Aorta (tissue), 5 donors: ENCODE measurements at places on chromosomes 16 and 17.

GRCh38 chr17:76095943-76096342 lies 7.6 kb downstream of the EXOC7 start:
- H3K4me3 ChIP-seq: no peak overlapping the region
- peak; percentile 64 for DNase-seq
- H3K4me1 ChIP-seq: no peaks in the 10 kb centered on the region
- no peak overlapping the region for H3K27ac ChIP-seq
- no peaks in the 10 kb centered on the region for H3K27me3 ChIP-seq
- H3K36me3 ChIP-seq: peaks cover 6% of the 10 kb centered on the region

DNA sequence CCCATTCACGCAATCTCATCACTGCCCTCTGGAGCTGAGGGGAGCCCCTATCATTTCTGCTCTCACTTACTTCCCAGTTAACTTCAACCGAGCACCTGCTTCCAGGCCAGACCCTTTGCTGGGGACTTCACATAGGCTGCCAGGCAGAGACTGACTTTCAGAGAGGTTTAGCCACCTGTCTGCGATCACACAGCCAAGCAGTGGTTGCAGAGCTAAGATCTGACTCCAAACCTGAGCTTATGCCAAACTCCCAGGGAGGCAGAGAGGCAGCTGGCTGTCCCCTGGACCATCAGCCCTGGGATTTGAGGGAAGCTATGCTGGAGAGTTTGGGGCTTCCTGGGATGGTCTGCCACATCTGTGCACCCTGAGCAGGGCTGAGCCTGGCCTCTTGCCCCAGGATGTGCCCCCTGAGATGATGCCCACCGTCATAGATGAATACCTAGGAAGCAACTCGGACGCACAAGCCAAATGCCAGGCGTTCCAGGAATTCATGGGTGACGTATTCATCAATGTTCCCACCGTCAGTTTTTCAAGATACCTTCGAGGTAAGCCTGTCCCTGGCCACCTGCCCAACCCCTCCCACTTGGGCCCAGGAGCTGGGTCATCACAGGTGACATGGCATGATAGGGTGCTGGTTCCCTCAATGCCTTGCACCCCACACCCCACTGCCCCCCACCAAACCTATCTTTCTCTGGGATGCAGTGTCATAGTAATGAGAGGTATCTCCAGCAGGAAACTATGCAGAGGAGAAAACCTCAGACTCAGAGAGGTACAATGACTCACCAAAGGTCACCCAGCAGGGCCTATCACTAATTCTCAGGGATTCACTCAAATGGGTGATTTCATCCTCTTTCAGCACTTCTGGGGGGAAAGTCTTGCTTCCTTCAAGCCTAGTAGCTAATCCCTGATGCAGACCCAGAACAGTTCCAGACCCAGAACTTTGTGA lies 10.0 kb downstream of the CES3 start:
- no peak for DNase-seq
- H3K4me3 ChIP-seq: no peak overlapping the region
- H3K36me3 ChIP-seq: no peaks in the 10 kb centered on the region
- H3K27ac ChIP-seq: no peak overlapping the region

DNA sequence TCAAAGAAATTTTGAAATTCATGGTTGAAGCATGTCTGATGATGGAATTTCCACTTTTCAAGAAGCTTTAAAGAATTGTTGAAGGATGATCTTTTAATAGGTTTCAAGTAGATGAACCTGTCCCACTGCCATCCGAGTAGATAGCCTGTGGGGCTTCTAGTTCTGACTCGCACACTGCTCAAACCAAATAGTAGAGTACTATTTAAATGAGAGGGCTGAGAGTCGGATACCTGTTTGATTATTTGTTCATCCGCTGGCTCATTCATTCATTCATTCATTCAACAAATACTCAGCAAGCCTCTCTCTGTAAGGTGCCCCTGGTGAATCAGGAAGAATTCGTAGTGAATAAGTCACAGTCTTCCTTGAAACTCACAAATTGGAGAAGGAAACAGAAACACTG lies 108.2 kb upstream of the IRX5 start:
- H3K4me3 ChIP-seq: no peak overlapping the region
- H3K27me3 ChIP-seq: no peaks in the 10 kb centered on the region
- no peak overlapping the region for H3K27ac ChIP-seq
- no peaks in the 10 kb centered on the region for H3K4me1 ChIP-seq
- no peak for DNase-seq

- H3K4me1 ChIP-seq: peaks cover 4% of the 10 kb centered on the region
- no peak overlapping the region for H3K4me3 ChIP-seq
- peaks cover 2% of the 10 kb centered on the region for H3K36me3 ChIP-seq
- no peak for DNase-seq
- peak overlapping the region; percentile 75 for H3K27ac ChIP-seq
- H3K27me3 ChIP-seq: no peaks in the 10 kb centered on the region
These were observed 25.5 kb downstream of the AXIN2 start for GRCh38 chr17:65535777-65536572.

- H3K4me3 ChIP-seq: no peak overlapping the region
- H3K4me1 ChIP-seq: no peaks in the 10 kb centered on the region
- DNase-seq: no peak
- no peak overlapping the region for H3K27ac ChIP-seq
These were observed 16.5 kb downstream of the ZP2 start for GRCh38 chr16:21194771-21195301.

DNA sequence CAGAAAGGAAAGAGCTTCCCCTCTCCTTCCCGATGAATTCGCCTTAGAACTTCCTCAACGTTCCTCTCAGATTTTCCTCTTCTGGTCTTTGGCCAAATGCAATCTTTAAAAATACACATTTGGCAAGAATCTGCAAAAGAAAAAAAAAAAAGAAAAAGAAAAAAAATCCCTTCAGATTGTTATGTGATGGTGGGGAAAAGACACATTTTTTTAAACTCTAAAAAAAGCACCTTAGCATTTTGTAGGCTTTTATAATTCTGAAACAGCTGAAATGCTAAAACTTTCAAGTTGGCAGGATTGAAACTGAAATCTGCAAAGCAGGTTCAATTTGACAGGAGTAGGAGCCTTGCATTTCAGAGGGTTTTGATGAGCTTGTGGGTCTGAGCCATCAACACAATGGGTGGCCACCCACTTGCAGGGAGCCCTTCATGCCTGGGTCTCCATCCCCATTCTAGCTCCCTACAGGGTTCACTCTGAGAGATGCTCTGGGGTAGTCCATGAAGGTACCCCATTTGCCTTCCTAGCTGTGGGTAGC lies 33.1 kb downstream of the CACNG3 start:
- H3K27ac ChIP-seq: no peak overlapping the region
- no peaks in the 10 kb centered on the region for H3K36me3 ChIP-seq
- no peaks in the 10 kb centered on the region for H3K27me3 ChIP-seq
- H3K4me3 ChIP-seq: no peak overlapping the region
- H3K4me1 ChIP-seq: no peaks in the 10 kb centered on the region
- DNase-seq: no peak

GRCh38 chr17:11780621-11781020 lies 182.4 kb downstream of the DNAH9 start:
- H3K27ac ChIP-seq: no peak overlapping the region
- H3K4me3 ChIP-seq: no peak overlapping the region
- no peaks in the 10 kb centered on the region for H3K4me1 ChIP-seq
- DNase-seq: no peak
- H3K36me3 ChIP-seq: no peaks in the 10 kb centered on the region

- no peaks in the 10 kb centered on the region for H3K27me3 ChIP-seq
- no peak overlapping the region for H3K27ac ChIP-seq
- no peak overlapping the region for H3K4me3 ChIP-seq
- no peaks in the 10 kb centered on the region for H3K4me1 ChIP-seq
These were observed 8.7 kb upstream of the CAVIN1 start for GRCh38 chr17:42431758-42432161.

GRCh38 chr17:49647256-49647585 lies 30.7 kb downstream of the SPOP start:
- H3K27ac ChIP-seq: peak overlapping the region; percentile 57
- no peaks in the 10 kb centered on the region for H3K27me3 ChIP-seq
- peaks cover 5% of the 10 kb centered on the region for H3K4me1 ChIP-seq
- no peak for DNase-seq
- H3K36me3 ChIP-seq: no peaks in the 10 kb centered on the region

- H3K36me3 ChIP-seq: no peaks in the 10 kb centered on the region
- no peak overlapping the region for H3K4me3 ChIP-seq
- H3K27ac ChIP-seq: no peak overlapping the region
These were observed 5.6 kb downstream of the PNPO start for GRCh38 chr17:47946929-47947397.

DNA sequence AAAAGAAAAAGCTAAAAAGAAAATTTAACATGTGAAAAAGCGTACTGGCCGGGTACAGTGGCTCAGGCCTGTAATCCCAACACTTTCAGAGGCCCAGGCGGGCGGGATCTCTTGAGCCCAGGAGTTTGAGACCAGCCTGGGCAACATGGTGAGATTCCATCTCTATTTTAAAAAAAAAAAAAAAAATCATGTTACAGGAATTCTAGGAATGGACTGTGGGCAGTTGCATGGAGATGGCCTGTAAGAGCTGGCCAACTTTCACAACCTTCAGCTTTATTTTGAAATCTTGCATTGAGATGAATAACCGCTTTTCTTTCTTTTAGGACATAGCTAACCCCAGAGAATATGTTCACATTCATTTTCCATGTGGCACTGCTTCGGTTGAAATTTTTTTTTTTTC lies 8.2 kb upstream of the CIAO3 start:
- no peak for DNase-seq
- H3K4me3 ChIP-seq: no peak overlapping the region
- H3K4me1 ChIP-seq: no peaks in the 10 kb centered on the region
- no peaks in the 10 kb centered on the region for H3K27me3 ChIP-seq
- H3K27ac ChIP-seq: no peak overlapping the region
- no peaks in the 10 kb centered on the region for H3K36me3 ChIP-seq

DNA sequence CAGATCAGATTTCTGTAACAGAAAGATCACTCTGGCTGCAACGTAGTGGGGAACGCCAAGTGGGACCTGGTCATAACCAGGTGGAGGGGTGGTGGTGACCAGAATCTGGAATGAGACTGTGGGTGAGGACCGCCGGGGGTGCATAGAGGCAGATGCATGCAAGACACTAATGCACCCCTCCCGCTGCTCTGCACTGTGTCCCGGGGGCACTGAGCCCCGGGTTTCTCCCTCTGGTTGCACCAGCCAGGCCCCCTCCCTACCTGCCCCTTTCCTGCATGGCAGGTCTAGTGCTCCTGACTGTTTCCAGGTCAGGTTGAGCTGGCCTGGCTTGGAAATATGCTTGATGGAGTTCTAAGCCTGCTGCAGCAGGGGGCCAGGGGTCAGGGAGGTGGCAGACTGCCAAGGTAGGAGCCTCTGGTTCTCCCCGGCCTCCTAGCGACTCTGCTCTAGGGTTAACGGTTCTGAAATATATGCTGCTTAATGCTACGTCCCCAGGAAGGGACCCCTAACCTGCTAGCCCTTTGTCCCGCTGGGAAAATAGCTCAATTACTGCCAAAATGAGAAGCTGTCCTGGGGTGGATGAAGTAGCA lies 94.3 kb downstream of the SDK2 start:
- H3K4me3 ChIP-seq: no peak overlapping the region
- H3K27ac ChIP-seq: no peak overlapping the region
- no peak for DNase-seq
- H3K36me3 ChIP-seq: no peaks in the 10 kb centered on the region

DNA sequence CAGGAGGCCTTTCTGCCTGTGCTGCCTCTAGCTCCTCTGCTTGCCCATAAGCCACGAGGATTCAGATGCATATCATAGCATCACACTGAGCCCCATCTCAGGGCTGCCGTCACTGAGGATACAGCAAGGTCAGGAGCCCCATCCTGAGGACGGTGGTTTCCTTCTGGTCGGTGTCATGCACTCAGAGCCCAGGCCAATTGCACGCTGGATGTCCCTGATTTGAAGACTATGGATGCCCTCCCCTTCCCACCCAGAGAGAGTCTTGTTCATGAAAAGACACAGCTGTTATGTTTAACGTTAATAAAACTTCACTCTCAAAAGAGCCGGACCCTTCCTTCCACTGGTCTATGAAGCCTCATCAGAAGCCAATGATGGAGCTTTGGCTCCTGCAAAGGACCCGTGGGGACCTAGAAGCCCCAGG lies 19.9 kb downstream of the COTL1 start:
- no peak overlapping the region for H3K4me3 ChIP-seq
- H3K27ac ChIP-seq: no peak overlapping the region
- H3K36me3 ChIP-seq: no peaks in the 10 kb centered on the region
- no peaks in the 10 kb centered on the region for H3K27me3 ChIP-seq
- DNase-seq: no peak
- no peaks in the 10 kb centered on the region for H3K4me1 ChIP-seq

DNA sequence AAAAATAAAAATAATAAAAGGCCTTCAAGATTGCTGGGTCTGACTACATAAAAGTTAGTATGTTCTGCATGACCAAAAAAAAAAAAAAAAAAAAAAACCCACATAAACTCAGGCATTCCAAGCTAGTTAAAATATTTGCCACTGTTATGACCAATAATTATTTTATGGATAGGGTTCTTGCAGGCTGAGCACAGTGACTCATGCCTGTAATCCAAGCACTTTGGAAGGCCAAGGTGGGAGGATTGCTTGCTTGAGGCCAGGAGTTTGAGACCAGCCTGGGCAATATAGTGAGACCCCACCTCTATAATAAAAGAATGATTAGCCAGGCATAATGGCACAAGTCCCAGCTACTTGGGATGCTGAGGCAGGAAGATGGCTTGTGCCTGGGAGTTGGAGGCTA lies 8.1 kb downstream of the SCNN1B start:
- DNase-seq: peak; percentile 7
- no peaks in the 10 kb centered on the region for H3K27me3 ChIP-seq
- H3K4me1 ChIP-seq: no peaks in the 10 kb centered on the region

- H3K27ac ChIP-seq: no peak overlapping the region
- no peaks in the 10 kb centered on the region for H3K27me3 ChIP-seq
- no peaks in the 10 kb centered on the region for H3K36me3 ChIP-seq
- H3K4me1 ChIP-seq: no peaks in the 10 kb centered on the region
- no peak for DNase-seq
These were observed 83.7 kb upstream of the CLEC18B start for GRCh38 chr16:74505011-74505410.

- no peak for DNase-seq
- no peak overlapping the region for H3K27ac ChIP-seq
- H3K4me1 ChIP-seq: no peaks in the 10 kb centered on the region
- no peak overlapping the region for H3K4me3 ChIP-seq
These were observed 185.5 kb downstream of the NTN1 start for GRCh38 chr17:9206741-9207332.

GRCh38 chr16:78199325-78200022 lies 100.0 kb downstream of the WWOX start:
- no peak overlapping the region for H3K4me3 ChIP-seq
- no peaks in the 10 kb centered on the region for H3K36me3 ChIP-seq
- H3K4me1 ChIP-seq: no peaks in the 10 kb centered on the region
- H3K27ac ChIP-seq: no peak overlapping the region

DNA sequence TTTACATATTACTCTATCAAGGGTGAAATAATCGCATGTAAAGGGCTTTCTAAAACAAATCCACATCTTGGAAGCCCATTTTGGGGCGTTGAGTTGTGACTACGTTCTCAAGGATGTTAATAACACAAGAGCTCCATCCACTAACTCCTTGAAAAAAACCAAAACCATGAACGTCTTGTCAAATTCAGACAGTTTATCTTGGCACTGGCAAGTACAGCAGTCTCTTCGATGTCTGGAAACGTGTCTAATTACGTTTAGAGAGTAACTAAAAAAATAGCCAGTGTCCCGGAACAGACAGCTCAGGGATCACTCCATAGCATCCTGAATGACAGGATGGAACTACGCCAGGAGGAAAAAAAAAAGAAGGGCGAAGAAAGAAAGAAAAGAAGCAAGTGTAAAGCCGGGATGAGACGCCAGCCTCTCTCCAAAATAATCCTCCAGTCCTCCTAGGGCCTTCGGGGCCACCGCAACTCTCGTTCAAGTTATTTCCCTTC lies 954 bp downstream of the MYO1D start:
- H3K4me1 ChIP-seq: peaks cover 4% of the 10 kb centered on the region
- H3K27ac ChIP-seq: peak overlapping the region; percentile 95

- no peaks in the 10 kb centered on the region for H3K4me1 ChIP-seq
- H3K27ac ChIP-seq: no peak overlapping the region
- no peaks in the 10 kb centered on the region for H3K36me3 ChIP-seq
- no peaks in the 10 kb centered on the region for H3K27me3 ChIP-seq
These were observed 125.2 kb upstream of the CDC42EP4 start for GRCh38 chr17:73436954-73437353.
